ENCODE measurements at places on chromosomes 5 and 9. TPM values are rescaled to one million over a fixed set of nuclear protein-coding genes. Genes with fewer than 3 reads are reported as not detected.

The CNTFR gene
- total RNA-seq = 7.0 TPM

- DNase-seq = no peak
Observed at GRCh38 chr5:29795096-29795652, 1398.3 kb upstream of the CDH6 start.

DNA sequence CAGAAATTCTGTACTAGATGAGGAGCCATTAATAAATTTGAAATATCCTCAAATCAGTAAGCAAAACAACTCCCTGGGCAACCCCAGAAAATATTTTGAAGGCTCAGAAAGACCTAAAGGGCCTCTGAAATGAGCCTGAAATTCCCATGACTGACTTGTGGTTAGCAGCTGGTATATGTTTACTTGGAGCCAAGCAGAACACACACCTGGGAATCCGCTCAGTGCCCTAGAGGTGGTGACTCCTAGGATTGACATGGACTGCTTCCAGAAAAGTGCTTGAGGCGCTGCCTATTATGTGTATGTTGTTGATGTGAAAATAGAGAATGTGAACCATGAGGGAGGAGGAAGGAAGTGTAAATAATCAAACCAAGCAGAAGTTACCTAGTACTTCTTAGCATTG lies 14.7 kb downstream of the RFK start:
- no peak for DNase-seq

DNA sequence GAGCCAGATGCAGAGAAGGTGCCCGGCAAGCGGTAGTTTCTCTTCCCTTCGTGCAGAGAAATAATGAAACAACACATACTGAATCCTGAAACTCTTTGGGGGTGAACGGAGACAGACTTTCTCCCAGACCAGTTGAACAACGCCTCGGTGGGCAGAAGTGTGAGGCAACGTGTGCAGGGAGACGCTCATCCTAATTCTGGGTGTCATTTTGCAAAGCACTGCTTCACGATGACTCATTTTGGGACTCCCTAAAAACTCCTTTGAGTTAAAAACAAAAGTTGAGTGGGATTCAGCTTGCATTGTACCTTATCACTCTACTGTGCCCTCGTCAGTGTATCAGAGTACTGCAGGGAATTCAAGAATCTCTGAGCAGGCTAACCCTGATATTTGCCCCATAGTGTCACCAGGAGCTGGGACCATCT lies 3.5 kb upstream of the NEK6 start:
- DNase-seq = peak; percentile 18

DNA sequence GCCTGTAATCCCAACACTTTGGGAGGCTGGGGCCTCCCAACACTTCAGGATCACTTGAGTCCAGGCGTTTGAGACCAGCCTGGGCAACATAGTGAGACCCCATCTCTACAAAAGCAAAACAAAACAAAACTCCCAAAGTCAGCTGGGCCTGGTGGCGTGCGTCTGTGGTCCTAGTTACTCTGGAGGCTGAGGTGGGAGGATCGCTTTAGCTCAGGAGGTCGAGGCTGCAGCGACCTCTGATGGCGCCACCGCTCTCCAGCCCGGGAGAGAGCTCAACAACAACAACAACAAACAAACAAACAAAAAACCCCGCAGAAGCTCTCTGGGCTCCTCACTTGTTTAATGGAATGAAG lies 528 bp downstream of the ACOT12 start:
- DNase-seq = no peak

The NOXA1 gene
- 2.0 TPM for total RNA-seq

The PCDHB5 gene
- 3.1 TPM for total RNA-seq

GRCh38 chr5:67052034-67052433 lies 144.6 kb downstream of the CD180 start:
- no peak for DNase-seq

The FOXD1 gene
- 15.8 TPM for total RNA-seq

The C5orf63 gene
- 4.2 TPM for total RNA-seq

DNA sequence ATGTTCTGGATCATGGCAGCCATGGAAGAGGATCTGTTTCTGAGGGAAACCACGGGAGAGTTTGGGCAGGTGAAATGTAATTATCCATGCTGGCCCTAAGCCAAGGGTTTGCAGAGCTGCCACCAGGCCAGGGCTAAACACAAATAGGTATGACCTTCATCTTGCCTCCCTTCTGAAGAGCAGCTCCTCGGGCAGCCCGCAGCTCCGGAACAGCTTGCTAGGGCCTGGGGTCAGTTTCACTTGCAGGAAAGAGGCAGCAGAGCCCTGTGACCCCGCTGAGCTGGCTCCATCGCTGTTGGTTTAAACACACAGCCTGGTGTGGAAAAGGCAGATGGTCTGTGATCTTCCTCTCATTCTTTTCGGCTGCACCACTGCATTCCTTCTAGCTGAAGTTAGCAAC lies 141.4 kb downstream of the TMEM38B start:
- DNase-seq = no peak

DNA sequence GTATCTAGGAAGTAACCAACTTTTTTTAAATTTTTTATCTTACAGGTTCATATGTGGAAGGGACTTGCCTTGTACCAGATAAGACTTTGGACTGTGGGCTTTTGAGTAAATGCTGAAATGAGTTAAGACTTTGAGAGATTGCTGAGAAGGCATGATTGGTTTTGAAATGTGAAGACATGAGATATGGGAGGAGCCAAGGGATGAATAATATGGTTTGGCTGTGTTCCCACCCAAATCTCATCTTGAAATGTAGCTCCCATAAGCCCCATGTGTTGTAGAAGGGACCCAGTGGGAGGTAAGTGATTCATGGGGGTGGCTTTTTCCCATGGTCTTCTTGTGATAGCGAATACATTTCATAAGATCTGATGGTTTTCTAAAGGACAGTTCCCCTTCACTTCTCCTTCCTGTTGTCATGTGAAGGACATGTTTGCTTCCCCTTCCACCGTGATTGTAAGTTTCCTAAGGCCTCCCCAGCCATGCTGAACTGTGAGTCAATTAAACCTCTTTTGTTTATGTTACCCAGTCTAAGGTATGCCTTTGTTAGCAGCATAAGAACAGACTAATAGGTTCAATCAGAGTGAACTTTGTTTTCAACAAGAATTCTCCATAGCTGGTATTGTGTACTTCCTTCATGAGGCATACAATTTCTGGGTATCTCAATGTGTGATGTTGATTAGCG lies 535.6 kb upstream of the MEF2C start:
- DNase-seq = no peak

- DNase-seq = no peak
Observed at GRCh38 chr5:2921176-2921575, 169.7 kb upstream of the IRX2 start.

GRCh38 chr9:21836437-21837161 lies 34.2 kb downstream of the MTAP start:
- no peak for DNase-seq

DNA sequence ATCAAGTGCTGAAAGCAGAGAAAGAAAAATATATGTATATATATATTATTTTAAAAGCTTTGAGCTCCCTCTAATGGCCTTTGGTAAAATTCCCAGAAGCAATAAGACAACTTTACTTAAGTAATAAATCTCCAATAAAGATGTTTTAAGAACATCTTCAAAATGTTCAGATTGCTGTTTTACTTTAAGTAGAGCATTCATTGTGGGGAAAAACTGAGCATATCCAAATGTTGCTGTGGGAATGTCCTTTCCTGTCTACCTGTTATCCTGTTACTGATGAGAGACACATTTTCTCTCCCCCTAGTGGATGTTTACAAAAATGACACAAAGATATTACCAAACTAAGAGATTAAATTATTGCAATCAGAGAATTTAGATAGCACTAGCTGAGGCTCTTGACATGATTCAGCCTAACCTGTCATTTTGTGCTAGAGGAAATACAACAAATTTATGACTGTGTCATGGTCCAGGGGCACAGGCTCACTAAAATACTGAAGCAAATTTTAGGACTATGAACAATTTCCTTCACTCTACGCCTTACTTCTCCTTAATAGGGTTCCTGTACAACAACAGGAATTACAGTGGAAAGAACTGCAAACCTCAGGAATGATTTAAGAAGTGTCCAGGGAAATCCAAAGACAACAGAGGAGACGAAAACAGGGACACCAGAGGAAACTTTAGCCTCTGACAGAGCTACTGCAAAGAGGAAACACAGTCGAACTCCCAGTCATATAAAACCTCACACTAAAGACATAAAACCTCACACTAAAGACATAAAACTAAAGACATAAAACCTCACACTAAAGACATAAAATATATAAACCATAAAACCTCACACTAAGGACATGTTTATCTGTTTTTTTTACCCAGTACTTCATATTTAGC lies 24.3 kb upstream of the PRRC1 start:
- no peak for DNase-seq

- no peak for DNase-seq
Observed at GRCh38 chr5:20972419-20972925, 984.5 kb upstream of the CDH18 start.

- no peak for DNase-seq
Observed at GRCh38 chr9:25816439-25816838, 138.2 kb upstream of the TUSC1 start.

The WNT8A gene
- total RNA-seq = not detected

The PCDHA9 gene
- total RNA-seq = 0.14 TPM

The STK32A gene
- 8.7 TPM for total RNA-seq

All from posterior vena cava (tissue), 2 donors.